ENCODE measurements at places on chromosomes 11 and 22.

DNA sequence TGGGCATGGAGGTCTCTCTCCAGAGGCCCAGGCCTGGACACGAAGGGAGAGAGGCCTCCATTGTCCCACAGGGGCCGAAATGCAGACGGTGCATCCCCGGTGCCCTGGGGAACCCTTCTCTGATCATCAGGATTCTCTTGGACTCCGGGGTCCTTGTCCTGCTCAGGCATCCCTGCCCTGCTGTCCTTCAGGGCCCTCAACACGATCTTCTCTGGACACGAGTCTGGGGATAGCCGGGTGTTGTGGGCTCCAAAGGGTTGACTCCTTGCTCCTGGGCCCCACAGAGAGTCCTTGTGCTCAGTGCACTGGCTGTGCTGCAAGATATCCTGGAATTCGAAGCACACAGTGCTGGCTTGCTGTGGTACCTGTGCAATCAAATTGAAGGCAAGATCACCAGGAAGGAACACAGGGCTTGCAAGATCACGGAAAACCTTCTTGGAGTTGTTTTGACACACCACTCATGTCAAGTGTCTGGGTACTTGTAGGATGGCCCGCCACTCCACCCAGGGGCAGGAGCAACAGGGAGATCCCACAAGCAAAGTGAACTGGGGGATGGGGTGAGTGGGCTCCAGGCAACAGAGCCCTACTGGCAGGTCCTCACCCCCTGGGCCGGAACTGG is 61.3 kb upstream of the PRODH start:
- no peak for DNase-seq

DNA sequence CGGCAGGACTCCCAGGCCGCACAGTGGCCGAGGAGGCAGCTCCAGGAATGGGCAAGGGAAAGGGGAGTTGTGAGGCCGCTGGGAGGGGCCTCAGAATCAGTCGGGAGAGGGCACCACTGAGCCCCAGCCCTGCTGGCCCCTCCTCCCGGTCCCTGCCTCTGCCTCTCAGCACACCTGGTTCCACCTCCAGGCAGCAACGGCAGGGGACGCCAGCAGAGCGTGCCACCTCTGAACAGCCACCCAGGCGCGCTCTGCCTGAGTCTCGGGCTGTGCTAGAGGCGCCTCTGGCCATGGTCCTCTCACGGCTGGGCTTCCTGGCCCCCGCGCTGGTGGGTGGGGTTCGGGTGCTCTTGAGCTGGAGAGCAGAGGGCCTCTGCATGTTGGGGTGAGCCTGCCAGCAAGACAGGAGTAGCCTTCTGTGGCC is 33.0 kb downstream of the MOB2 start:
- no peak for DNase-seq

DNA sequence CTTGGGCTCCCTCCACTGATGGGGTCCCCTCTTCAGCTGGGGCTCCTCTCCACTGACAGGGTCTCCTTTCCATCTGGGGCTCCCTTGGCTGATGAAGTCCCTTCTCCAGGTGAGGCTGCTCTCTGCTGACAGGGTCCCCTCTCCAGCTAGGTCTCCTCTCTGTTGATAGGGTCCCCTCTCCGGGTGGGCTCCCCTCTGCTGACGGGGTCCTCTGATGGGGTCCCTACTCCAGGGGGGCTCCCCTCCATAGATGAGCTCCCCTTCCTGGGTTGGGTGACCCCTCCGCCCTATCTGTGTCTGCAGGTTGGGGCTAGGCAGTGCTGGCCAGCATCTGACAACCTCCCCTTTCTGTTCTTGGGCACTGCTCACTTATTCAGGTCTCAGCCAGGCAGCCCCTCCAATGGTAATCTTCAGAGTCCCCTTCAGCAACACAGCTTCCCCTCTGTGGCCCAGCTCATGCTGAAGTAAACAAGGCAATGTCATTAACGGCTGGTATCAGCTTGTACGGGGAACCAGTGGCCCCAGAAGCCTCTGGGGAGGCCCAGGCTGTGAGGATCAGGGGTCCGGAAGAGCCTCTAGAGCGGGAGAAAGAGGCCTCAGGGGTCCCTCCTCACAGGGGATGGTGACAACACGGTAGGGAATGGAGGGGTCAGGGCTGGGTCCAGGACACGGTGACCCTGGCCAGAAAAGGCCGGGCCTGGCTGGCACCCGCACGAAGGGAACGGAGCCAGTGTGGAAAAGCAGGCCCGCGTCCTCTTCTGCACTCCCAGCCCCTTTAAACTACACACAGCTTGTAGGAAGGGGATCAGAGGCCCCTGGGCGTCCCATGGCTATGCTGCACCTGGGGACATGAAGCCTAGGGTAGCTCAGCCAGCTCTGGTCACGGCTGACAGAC is 9.6 kb upstream of the CD81 start:
- no peak for DNase-seq

DNA sequence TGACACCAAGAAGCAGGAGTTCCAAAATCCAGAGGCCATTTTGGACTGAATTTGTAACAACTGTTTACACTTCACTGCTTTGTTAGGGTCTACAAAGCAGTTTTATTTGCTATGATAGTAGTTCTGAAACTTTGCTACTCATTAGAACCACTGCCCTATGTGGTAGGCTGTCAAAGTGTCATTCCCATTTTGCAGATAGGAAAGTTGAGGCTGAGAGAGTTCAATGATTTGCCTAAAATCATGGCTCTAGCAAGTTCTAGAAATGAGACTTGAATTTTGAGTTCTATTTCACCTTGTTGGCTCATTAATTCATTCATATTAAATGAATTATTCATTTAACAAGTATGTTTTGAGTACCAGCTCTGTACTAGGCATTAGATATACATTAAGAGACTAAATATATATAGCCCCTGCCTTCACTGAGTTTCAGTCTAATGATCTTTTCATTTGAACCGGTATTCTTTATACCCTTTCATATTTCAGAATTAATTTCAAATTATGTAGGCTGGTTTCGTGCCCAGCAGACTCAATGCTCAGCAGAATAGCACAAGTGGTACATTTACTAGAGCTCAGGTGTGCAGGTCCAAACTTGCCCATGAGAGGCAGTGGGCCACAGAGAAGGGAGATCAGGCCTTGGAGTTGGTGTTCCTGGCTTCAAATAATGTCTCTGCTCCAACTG is 93.5 kb downstream of the ME3 start:
- DNase-seq: no peak

- DNase-seq: no peak
Observed at GRCh38 chr11:75576017-75576416, 14.0 kb downstream of the SERPINH1 start.
